ENCODE measurements at places on chromosomes 12 and 14. TPM values are rescaled to one million over a fixed set of nuclear protein-coding genes. Genes with fewer than 3 reads are reported as not detected.

Gene GPHN
- 66.8 TPM for polyA plus RNA-seq

Gene PMCH
- polyA plus RNA-seq = 2.1 TPM

Gene TBX5
- polyA plus RNA-seq = not detected

Gene OASL
- not detected for polyA plus RNA-seq

Gene PSMC6
- polyA plus RNA-seq = 271 TPM

Gene LRIG3
- 0.34 TPM for polyA plus RNA-seq

Gene P2RX7
- polyA plus RNA-seq = 1.5 TPM

Gene ERG28
- 320 TPM for polyA plus RNA-seq

All from Purkinje cell (primary cell).